ENCODE measurements at places on chromosomes 1 and 21. TPM values are rescaled to one million over a fixed set of nuclear protein-coding genes. Genes with fewer than 3 reads are reported as not detected.

TMPRSS15 gene
- total RNA-seq, result not detected

RRP1 gene
- 53.9 TPM for total RNA-seq

OR10X1 gene
- total RNA-seq, result not detected

CRP gene
- 1.3 TPM for total RNA-seq

DNA sequence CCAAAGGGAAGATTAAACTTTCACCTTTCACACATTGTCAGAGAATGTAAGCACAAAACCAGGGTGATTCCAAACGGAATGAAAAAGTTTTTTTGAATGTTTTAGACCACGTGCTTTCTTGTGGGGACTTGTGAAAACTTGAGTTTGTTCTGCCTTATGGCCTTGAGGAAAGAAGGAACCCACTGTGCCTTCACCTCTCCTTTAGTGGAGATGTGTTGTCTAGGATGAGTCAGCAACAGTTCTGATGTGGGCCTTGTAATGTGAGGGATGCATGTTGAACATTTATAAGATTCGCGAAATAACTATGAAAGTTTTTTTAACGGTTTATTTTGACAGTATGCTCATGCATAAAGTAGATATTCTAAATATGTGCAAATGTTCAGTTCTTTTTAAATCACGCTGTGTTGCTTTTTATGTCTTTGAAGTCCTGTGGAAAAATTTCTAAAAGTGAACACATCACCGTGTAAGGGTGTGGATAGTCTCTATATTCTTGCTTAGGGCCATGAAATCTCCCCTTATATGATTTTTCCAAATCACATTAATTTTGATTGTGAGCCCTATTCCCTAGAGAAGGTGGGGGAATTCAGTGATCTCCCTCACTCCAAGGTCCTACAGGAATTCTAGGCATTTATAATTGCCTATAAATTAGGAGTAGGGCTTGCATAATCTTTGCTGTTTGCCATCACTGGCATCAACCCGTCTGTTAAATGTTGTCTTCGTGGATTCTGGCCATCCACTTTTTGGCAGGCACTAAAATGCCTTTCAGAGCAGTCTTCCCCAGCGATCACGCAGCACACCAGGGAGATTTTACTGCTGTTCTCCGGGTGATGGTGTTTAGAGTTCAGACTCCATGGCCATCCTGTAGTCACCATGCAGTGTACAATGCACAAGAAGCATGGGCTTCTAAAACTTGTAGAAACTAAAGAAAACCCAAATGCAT, 47.4 kb downstream of the PLA2G4A start:
- DNase-seq, result no peak

Measured in HCT116 (cell line).